ENCODE measurements at places on chromosomes 4 and X. TPM values are rescaled to one million over a fixed set of nuclear protein-coding genes. Genes with fewer than 3 reads are reported as not detected.

The UGT2B11 gene
- total RNA-seq, result not detected

The HERC5 gene
- total RNA-seq, result 0.54 TPM

The SPIN2B gene
- total RNA-seq, result 7.2 TPM

The SLC39A8 gene
- 43.3 TPM for total RNA-seq

The PRICKLE3 gene
- 14.5 TPM for total RNA-seq

Measured in MCF 10A (cell line).